PC-3 (cell line): ENCODE measurements at places on chromosomes 2 and 18. TPM values are rescaled to one million over a fixed set of nuclear protein-coding genes. Genes with fewer than 3 reads are reported as not detected.

DNA sequence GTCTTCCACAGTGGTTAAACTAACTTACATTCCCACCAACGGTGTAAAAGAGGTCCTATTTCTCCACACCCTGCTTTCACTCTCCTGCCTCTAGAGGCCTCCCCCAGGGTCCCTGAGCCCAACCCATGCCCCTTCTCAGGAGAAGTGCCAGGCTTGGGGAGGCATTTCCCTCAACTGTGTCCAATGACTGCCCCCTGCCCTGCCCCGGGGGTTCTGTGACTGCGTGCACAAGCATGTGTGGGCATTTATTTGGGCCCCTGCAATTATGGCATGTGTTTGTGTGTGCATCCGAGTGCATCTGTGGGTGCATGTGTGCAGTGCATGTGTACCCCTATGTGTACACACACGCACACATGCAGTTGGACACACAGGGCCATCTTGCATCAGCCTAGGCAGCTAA is 57.3 kb downstream of the INHBB start:
- no peak for DNase-seq

CYBRD1 gene
- 0.87 and 1.7 TPM in 2 replicates for total RNA-seq

GRCh38 chr2:124585277-124585676 is 560.2 kb downstream of the CNTNAP5 start:
- DNase-seq: no peak

- DNase-seq: no peak
Measured at GRCh38 chr2:2542966-2543611, 212.0 kb upstream of the MYT1L start.

DNA sequence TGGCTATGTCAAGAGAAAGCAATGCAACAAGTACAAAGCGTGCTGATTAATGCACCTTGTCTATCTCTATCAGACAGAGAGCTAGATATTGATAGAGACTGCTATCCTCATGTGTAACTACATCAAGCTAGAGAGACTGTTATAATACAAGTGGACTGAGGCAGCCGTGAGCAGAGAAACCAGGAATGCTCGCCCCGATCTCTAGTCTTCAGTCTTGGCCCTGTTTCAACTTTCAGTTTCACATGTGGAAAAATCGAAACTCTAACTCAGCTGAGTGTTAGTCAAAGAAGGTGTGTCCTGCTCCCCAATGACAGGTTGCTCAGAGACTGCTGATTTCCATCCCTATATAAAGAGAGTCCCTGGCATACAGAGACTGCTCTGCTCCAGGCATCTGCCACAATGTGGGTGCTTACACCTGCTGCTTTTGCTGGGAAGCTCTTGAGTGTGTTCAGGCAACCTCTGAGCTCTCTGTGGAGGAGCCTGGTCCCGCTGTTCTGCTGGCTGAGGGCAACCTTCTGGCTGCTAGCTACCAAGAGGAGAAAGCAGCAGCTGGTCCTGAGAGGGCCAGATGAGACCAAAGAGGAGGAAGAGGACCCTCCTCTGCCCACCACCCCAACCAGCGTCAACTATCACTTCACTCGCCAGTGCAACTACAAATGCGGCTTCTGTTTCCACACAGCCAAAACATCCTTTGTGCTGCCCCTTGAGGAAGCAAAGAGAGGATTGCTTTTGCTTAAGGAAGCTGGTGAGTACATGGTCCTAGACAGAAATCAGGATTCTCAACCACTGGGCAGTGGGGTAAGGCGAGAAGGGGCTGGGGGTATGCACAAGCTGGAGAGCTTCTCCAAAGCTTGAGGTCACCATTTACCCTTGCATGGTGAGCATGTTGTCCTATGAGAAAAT is at the start of gene RSAD2:
TSS of gene RSAD2 (plus strand) at position 376 of the 903 bp plus-strand sequence. CDS start at position 400, 24 bp downstream.
- DNase-seq: peak; percentile 60

GRCh38 chr2:168348076-168348475 is 100.7 kb upstream of the STK39 start:
- DNase-seq: peak; percentile 55

DNA sequence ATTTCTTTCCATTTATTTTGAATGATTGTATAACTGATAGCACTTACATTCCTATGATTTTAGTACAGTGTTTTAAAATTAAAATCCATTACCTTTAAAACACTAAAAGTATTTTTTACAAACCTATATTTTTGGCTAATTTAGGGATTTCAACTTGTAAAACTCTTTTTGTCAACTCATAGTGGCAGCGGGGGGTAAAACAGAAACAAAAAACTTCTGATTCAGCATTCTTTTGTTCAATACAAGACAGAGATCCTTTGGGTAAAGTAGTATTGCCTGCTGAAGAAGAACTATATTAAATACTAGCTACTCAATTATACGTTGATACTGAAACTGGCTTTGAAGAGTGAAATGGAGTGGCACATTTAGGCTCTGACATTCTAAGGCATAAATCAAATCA is 437.4 kb upstream of the CDH19 start:
- DNase-seq: no peak

ATP5F1A gene
- total RNA-seq: 243 and 250 TPM in 2 replicates

KLHL41 gene
- total RNA-seq: 0.07 and 0.12 TPM in 2 replicates

MATN3 gene
- total RNA-seq: 1.1 and 1.6 TPM in 2 replicates
